GM12878 (cell line): ENCODE measurements at places on chromosomes 1 and 21.

DNA sequence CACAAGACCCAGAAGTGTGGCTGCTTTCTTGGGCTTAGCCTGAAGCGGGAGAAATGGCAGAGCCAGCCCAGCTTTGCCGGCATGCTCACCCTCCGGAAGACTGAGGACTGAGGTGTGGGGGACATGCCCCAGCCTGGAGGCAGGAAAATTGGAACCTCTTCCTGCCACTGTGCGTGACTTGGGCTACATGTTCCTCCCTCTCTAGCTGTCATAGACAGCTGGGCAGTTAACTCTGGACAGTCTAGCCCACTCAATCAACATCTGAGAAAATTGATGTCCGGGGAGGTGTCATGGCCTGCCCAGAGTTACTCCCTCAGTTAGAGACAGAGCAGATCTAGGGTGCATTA is 59.7 kb downstream of the UBE2T start:
- DNase-seq, result no peak

DNA sequence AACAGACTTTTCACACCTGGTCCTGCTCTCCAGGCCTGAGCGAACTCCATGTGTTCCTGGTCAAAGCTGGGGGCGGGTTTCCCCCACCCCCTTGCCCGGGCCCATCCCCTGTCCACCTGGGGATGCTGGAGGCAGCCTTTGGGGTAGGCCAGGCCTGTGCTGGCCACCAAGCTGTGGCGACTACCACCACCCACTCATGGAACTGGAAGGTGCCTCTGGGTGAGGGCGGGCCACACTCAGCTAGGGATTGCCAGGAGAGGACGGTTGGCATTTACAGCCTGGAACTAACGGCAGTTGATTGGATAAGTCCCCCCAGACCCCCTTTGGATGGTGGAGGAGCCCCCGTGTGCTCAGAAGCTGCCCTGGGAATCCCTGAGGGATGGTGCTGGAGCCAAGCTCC is 7.9 kb downstream of the S100B start:
- DNase-seq, result no peak

DNA sequence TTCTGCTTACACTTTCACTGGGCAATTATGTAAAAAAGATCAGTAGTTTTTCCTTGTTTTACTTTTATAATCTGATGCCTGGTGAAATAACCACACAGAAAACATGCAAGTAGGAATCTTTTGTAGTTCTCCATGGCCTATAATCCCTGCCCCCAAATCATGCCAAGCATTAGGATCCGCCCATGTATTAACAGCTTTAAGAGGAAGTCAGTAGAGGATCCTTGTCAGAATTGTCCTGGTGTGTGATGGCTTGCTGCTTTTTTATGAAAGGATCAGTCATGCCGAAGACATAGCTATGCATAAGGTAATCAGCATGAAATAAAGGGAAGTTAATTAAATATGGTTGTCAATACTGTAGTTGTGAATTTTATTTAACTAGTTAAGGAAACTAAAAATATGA is 20.0 kb downstream of the ADGRL2 start:
- no peak for DNase-seq

DNA sequence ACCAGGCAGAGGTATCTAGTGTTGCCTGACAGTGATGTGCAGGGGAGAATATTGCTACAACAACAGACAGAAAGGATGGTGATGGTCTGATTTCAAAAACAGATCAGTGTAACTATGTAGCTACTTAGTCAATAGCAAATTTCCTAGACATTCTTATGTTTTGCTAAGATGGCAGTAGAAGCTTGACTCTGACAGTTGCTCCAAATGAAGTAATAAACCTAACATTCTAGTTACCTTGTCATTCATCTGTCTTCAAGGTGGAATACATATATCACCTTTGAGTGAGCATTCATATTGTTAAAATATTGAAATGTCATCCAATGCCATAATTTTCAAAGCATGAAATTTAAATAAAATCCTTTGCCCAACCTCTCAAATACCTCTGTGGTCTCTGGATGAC is 617.4 kb downstream of the USP25 start:
- DNase-seq, result no peak

DNA sequence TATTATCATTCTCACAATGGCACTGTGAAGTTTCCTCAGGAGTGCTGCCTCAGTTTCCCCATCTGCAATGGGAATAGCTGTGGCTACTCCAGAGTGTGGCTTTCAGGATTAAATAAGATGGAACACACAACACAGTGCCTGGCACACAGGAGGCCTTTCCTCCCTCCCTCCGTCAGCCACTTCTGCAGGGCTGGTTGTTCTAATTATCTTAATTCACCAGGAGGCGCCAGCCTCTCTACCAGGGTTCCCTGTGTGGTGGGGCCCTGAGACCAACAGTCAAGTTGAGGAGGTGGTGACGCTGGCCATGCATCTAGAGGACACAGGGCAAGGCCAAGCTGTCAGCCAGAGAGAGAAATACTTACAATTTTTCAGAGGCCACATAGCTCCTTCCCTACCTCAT is 6.3 kb upstream of the FOXO6 start:
- DNase-seq, result no peak
